ENCODE measurements at places on chromosomes 1 and 21.

GRCh38 chr1:43731867-43732531 is 24.7 kb downstream of the ST3GAL3 start:
- peak; percentile 90 for DNase-seq

DNA sequence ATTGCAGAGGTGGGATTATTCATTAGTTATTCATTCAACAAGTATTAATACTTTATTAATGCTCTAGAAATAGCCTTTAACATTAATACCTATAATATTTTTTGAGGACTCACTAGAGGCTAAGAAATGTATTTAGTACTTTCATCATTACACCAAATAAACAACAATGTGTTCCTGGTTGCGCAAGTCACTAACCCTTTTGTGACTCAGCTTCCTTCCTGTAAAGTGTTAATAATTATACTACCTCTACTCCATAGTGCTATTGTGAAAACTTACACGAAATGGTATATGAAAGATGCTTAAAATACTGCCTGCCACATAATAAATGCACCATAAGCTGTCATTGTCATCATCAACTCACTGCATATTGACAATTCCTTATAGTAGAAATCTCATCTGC is 431.0 kb downstream of the DPYD start:
- peak; percentile 22 for DNase-seq

DNA sequence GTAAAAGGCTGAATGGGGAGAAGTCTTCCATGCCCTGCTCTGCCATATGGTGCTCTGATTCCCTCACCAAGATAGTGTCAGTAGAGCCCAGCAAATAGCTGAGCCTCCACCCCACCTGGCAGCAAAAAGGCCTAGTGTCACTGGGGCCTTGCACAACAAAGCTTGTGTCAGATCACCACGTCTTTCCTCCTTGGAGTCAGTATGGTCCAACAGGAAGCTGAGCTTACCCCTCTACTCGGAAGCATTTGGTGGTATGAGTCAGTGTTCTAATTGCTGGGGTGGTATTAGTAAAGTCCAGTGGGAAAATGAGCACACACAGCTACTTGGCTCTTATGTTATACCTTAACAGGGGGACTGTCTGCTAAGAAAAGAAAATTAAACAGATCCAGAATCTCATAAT is 18.7 kb upstream of the RRP15 start:
- no peak for DNase-seq

- DNase-seq, result no peak
These were observed 27.2 kb downstream of the TSEN15 start for GRCh38 chr1:184078564-184079249.

DNA sequence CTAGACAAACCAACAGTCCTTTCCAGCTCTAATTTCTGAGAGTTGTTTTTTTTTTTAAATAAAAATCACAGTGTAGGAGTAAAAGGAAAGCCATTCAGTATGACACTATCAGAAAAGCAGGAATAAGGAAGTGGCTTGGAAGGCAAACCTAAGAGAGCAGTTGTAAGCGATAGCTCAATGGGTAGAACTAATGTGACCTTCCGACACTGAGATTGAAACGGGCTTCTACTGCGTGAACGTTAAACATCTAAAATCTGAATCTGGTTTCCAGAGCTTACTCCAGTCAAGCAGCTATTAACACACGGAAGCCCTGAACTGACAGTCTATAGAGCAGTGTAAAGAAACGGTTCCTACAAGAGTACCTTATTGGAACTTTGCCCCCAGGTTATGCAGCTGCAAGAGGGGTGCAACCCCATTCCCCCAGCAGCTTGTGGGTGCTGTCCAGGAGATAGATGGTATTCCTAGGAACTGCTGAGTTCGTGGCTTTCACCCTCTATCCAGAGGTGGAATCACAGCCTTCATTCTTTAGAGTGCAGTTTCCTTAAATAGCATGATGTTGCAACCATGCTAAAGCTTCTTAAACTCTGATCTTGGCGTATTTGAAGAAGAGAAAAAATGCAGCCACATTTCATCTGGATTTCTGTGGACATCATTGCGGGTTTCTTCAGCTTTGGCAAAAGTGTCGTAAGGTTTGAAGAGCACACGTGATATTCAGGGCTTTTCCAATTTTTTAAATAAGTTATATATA is 3.3 kb upstream of the IRF2BP2 start:
- DNase-seq, result peak; percentile 54
